Anterior cingulate cortex (tissue), 58 donors: ENCODE measurements at places on chromosomes 12 and 14.
A peak's percentile ranks its signal among the peaks of the same experiment; 100 is the strongest.

- DNase-seq: no peak
Observed at GRCh38 chr12:47317175-47317915, 237.6 kb upstream of the AMIGO2 start.

GRCh38 chr14:99915305-99916090 lies 122.3 kb downstream of the EML1 start:
- no peak for DNase-seq

DNA sequence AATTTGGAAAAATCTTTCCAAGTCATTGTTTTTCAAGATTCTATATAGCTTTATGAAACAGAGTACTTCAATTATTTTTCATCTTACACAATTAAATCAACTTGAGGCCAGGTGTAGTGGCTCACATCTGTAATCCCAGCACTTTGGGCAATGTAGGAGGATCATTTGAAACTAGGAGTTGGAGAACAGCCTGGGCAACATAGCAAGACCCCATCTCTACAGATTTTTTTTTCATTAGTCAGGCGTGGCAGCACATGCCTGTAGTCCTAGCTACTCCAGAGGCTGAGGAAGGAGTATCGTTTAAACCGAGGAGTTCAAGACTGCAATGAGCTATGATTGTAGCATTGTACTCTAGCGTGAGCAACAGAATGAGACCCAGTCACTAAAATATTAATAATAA lies 72.9 kb downstream of the BMP4 start:
- DNase-seq: no peak

- no peak for DNase-seq
Observed at GRCh38 chr12:3538466-3539030, 47.5 kb downstream of the PRMT8 start.

DNA sequence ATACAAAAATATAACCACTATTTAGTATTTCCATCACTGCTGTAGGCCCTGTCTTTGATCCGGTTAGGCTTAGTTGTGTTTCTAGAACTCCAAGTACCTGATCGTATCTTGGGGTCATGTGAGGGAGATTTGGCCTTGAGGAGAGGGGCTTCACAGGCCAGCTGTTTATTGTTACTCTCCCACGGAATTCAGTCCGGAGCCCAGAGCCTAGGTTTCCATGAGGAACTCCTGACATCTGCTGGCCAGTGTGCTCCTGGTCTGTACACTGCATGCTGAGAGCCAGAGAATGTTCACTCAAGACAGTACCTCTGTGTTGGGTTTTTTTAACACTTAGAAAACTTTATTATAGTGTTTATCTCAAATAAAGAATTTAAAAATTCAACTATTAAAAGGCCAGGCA lies 341.0 kb upstream of the TMEM132C start:
- DNase-seq: no peak

DNA sequence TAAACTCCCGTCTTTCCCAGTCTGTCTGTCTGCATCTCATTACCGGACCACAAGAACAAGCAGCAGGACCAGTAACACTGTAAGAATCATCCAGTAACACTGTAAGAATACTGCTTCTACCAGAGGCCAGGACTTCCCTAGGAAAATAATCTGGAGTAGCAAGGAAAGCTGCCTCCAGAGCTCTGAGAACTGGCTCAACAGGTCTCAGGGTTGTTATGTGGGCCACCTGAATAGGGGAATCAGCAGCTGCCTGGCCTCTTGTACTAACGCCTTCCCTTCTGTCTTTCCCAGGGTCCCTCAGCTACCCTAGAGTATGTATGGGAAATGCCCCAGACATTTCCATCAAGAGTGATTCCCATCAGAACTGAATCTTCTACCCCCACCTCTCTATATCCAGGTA lies 954 bp upstream of the SLC39A2 start:
- no peak for DNase-seq

DNA sequence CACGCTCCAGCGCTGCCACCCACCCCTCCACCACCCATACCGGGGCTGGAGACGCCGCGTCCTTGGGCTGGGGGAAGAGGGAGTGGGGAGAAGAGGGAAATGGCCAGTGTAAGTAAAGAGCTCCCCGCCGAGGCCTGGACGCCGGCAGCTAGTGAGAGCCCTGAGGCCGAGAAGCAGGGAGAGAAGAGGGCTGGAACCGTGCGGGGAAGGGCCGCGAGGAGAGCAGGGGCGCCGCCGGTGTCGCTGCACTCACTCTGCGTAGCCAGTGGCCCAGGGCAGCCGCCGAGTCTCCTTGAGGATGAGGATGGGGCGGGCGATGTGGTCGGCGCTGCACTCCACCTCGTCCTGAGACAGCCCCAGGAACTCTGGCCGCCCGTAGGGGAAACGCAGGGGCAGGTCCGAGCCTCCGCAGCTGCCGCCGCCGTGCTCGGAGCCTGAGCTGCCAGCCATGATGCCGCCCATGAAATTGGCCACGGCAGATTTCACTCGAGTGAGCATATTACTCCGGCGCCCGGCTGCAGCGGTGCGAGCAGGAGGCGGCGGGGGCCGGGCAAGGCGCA lies 631 bp downstream of the PPM1H start:
- peak; percentile 57 for DNase-seq

- DNase-seq: no peak
Observed at GRCh38 chr14:71714225-71714624, 218.0 kb upstream of the RGS6 start.

DNA sequence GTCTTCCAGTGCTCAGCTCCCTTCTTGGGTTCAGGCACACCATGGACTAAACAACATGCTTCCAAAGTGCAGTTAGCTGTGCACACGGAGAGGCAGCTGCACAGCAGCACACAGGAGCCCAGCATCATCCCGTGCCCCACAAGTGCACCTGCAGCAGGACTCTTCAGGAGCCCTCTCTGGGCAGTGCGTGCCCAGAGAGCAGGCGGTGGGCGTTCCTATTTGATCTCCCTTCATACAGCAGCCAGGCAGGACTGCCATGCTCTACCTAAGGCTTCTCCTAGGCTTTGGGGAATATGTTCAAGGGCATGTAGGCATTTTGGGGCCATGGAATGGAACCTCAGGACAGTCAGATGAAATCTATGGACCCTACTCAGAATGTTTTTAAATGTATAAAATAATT lies 35.5 kb downstream of the ANO2 start:
- no peak for DNase-seq

DNA sequence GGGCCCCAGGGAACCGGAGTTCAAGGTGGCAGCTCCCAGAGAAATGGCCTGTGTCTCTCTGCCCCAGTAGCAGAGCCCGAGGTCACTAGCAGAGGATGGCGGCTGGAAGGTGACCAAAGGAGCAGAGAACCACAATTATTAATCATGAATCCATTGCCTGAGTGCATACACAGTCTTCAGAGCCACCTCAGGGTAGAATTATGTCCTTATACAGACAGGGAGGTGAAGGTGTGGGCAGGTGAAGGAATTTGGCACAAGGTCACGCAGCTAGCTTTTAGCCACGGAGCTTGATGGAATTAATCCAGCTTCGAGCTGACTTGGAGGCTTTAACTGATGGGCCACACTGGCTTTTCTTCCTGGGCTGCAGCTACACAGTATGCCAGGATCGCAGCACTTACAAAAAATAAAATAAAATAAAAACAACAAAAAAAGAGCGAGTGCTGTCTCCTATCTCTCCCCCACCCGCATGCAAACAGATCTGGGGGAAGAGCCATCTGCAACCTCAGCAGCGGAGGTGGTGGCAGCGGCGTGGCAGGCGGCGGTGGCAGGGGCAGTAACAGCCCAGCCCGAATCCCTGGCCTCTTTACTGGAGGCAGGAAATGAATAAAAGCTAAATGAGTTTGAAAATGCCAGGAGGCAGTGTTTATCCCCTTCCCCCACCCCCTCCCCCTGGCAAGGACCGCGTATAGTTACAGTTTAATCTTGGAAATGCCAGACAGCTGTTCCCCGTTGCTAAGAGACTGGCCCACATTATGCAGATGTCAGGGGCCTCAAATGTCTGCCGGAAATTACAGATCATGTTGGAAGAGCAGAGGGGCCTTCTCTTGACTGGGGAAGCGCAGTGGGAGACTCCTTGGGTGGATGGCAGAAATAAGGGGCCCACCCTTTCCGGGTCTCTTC lies 93.5 kb downstream of the LRRC74A start:
- no peak for DNase-seq

- no peak for DNase-seq
Observed at GRCh38 chr14:58749066-58749669, 111.4 kb downstream of the DACT1 start.

- DNase-seq: no peak
Observed at GRCh38 chr12:76519538-76519937, 40.0 kb downstream of the OSBPL8 start.

DNA sequence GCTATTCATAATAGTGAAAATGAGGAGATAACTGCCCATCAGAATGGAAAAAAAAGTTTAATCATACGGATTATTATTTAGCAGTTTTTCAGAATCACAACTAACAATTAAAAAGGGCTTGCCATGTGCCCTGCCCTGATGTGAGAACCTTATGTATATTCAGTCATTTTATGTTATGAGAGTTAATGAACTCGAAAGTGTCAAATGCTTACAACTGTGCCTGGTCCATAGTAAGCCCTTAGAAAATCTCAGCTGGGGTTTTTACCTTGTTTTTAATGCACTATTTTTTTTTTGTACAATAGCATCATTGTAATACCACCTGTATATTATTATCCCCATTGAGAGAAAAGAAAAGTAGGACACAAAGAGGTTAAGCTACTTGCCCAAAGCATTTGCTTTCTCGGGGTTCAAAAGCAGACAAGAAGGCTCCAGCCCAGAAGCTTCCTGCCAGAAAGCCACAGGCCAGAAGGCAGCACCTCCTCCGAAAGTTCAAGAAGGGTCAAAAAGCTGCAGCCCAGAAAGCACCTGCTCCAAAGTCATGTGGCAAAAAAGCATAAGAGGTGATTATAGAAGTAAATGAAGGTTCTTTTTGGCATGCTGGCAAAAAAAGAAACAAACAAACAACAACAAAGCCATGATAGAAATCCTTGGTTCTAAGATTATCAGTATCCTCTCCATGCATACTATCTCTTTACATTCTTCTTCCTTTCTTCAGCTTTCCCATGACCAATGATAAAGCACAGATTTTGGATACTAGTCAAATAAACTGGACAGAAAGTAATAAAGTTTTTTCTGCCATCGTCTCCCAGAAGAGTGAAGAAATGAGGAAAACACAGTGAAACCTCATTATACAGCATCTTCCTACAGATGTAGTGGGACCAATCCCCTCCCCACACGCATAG lies 59.1 kb upstream of the NAP1L1 start:
- no peak for DNase-seq

DNA sequence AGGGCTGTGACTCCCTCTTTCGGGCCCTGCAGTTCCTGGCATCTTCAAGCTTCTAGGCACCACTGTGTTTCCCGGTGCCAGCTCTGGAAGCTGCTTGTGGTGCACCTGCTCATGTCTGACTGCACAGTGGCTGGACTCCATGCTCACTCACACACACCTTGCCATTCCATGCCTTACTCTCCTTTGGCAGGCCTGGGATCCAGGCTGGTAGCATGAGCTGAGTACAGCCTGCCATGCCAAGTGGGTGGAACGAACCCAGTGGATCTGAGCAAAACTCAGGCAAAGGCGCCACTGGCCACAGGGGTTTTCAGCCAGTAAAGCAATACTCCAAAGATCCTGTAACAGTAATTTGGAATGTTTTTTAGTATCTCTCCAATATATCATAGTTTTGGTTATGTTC lies 902.7 kb upstream of the USP15 start:
- DNase-seq: no peak

- DNase-seq: no peak
Observed at GRCh38 chr14:26304056-26304455, 293.8 kb downstream of the NOVA1 start.

- no peak for DNase-seq
Observed at GRCh38 chr12:2248901-2249381, 196.2 kb downstream of the CACNA1C start.

DNA sequence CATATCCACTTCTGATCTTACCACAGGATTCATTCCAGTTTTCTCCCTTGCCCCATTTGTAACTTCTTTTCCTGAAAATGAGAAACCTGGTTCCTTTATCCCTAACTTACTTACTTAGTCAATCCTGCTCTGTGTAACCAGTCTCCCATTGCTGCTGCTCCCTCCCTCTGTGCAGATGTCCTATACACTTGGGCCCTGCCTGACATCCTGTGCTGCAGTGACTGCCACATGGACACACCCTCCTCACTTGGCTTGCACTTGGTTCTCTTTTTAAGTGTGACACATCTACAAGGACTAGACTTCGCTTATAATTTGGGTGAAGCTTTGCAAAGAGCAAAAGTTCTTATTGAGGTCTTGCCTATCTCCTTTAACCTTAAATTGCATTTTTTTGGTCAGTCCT lies 51.4 kb downstream of the FGD4 start:
- DNase-seq: no peak
